ENCODE measurements at places on chromosomes 4 and X.

GRCh38 chr4:185213877-185214276, 4.5 kb downstream of the SNX25 start:
- H3K27me3 ChIP-seq = no peaks in the 10 kb centered on the region
- H3K4me1 ChIP-seq = peaks cover 81% of the 10 kb centered on the region
- DNase-seq = no peak
- H3K4me3 ChIP-seq = peak overlapping the region; percentile 77
- peak overlapping the region; percentile 93 for H3K27ac ChIP-seq
- peaks cover 8% of the 10 kb centered on the region for H3K36me3 ChIP-seq

DNA sequence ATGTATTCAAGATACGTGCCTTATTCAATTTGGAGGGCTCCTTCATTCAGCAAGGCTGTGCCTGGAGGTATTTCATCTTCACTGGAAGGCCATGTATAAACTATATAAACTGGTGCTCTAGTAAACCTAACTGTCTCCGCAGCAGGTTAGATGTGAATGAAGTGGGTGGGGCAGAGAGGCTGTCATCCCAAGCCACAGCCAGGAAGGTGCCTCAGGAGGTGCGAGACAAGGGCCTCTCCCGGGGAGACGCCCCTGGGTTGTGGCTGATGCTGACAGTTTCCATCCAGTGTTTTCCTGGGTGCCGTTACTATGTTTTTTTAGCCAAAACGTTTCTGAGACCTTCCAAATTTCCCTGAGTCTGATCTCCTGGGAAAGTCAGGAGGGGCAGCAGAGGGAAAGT, 221.5 kb upstream of the RPL34 start:
- H3K27ac ChIP-seq = no peak overlapping the region
- DNase-seq = no peak
- no peaks in the 10 kb centered on the region for H3K36me3 ChIP-seq

GRCh38 chr4:19213388-19213787, 1038.3 kb upstream of the SLIT2 start:
- H3K36me3 ChIP-seq = no peaks in the 10 kb centered on the region
- no peaks in the 10 kb centered on the region for H3K4me1 ChIP-seq
- H3K27ac ChIP-seq = no peak overlapping the region
- no peak overlapping the region for H3K4me3 ChIP-seq
- DNase-seq = no peak

GRCh38 chr4:114334884-114335330, 263.7 kb upstream of the UGT8 start:
- no peak for DNase-seq
- H3K36me3 ChIP-seq = no peaks in the 10 kb centered on the region
- H3K4me1 ChIP-seq = no peaks in the 10 kb centered on the region
- no peak overlapping the region for H3K4me3 ChIP-seq
- H3K27ac ChIP-seq = no peak overlapping the region

GRCh38 chr4:41989994-41990364, 351 bp upstream of the SLC30A9 start:
- peaks cover 25% of the 10 kb centered on the region for H3K4me1 ChIP-seq
- H3K27ac ChIP-seq = peak overlapping the region; percentile 95
- H3K4me3 ChIP-seq = peak overlapping the region; percentile 98
- H3K36me3 ChIP-seq = peaks cover 9% of the 10 kb centered on the region
- DNase-seq = no peak

GRCh38 chr4:188603646-188604045, 464.4 kb downstream of the TRIML1 start:
- no peaks in the 10 kb centered on the region for H3K4me1 ChIP-seq
- DNase-seq = no peak
- H3K36me3 ChIP-seq = no peaks in the 10 kb centered on the region
- H3K27ac ChIP-seq = no peak overlapping the region
- no peaks in the 10 kb centered on the region for H3K27me3 ChIP-seq
- H3K4me3 ChIP-seq = no peak overlapping the region

DNA sequence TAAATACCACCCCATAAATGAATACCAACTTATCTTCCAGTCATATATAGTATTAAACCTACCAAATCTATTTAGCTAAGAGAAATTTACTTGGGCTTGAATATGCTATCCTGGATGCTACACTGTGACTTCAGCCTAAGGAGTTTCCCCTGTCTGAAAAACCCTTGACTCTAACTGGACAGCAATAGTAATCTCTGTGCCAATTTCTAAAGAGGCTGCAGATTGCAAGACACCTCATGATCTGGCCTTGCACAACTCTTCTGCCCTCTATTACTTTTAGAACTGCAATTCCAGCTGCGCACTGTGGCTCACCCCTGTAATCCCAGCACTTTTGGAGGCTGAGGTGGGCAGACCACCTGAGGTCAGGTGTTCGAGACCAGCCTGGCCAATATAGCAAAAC, 371.5 kb downstream of the KCNIP4 start:
- no peak for DNase-seq
- H3K4me3 ChIP-seq = no peak overlapping the region
- no peaks in the 10 kb centered on the region for H3K36me3 ChIP-seq
- no peaks in the 10 kb centered on the region for H3K27me3 ChIP-seq
- no peak overlapping the region for H3K27ac ChIP-seq
- no peaks in the 10 kb centered on the region for H3K4me1 ChIP-seq

DNA sequence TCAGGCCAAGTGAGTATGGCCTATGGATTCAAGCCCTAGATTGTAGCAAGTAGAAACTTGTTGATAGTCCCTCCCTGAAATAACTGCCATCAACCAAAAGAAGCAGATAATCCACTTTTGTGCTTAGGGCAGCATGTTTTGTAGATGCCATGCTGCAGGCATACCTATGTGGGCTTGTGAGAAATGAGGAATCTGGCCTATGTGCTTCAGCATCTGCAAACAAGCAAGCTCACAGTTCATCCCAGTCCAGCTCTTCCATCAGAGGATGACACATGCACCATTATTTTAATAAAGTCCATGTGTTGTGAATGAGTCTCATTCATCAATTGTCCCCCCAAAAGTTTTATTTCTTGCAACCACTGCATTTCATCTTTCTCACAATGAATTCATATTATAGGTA, 421.9 kb upstream of the DIPK2B start:
- H3K27me3 ChIP-seq = no peaks in the 10 kb centered on the region
- H3K4me3 ChIP-seq = no peak overlapping the region
- H3K4me1 ChIP-seq = no peaks in the 10 kb centered on the region

DNA sequence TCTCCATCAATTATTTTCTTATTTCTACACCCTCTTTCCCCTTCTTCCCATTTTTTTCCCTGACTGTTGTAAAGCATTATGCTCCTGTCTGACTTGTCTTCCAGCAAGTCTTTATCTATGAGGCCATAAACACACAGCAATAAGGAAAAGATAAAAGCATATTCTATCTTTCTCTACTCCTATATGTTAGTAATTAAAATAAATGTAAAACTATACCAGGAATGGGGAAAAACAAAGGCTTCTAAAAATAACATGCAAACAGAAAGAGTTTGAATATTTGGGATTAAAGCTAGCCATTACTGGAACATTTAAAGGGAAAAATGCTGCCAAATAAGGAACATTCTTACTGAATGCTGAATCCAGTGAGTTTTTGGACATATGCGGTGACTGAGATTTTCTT, 471.7 kb upstream of the HS3ST1 start:
- H3K4me3 ChIP-seq = no peak overlapping the region

DNA sequence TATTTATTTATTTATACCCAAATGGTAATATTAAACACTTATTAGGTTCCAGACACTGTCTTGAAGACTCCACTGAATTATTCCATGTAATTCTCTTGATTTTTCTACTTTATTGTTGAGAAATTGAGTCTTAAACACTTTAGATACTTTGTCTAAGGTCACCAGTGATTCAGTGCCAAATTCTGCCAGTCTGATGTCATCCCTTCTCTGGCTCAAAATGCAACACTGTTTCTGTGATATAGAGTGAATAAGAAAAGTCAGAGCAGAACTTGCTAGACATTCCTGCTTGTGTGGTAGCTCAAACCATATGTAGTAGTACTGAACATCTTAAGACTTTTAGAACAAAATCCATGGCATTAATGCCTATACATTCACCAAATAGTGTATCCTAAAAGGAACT, 164.3 kb downstream of the GABRB1 start:
- DNase-seq = no peak
- H3K4me3 ChIP-seq = no peak overlapping the region
- no peaks in the 10 kb centered on the region for H3K36me3 ChIP-seq
- peaks cover 2% of the 10 kb centered on the region for H3K27me3 ChIP-seq

GRCh38 chr4:156185514-156186055, 231.9 kb upstream of the CTSO start:
- H3K4me3 ChIP-seq = no peak overlapping the region
- DNase-seq = no peak
- no peak overlapping the region for H3K27ac ChIP-seq
- H3K36me3 ChIP-seq = no peaks in the 10 kb centered on the region
- no peaks in the 10 kb centered on the region for H3K27me3 ChIP-seq

- no peaks in the 10 kb centered on the region for H3K27me3 ChIP-seq
- no peaks in the 10 kb centered on the region for H3K36me3 ChIP-seq
- no peak overlapping the region for H3K4me3 ChIP-seq
- H3K4me1 ChIP-seq = no peaks in the 10 kb centered on the region
- no peak for DNase-seq
Observed at GRCh38 chrX:18873189-18873791, 110.6 kb downstream of the PHKA2 start.

DNA sequence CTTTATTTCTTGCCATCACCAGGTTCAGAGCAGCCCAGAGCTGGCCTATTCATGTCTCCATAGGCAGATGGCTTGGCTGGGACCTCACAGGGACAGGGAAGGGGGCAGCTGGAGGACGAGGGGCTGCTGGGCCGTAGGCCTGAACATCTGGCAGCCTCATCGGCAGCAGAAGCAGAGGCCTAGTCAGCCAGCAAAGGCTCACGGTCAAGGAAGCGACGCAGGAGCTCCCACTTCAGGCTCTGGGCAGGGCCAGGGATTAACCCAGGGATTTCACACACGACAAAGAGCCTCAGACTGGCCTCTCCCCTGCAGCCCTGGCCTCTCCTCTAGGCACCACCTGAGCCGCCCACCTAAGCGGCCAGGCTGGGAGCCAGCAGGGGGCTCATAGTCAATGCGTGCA, 46.0 kb upstream of the MAN2B2 start:
- no peaks in the 10 kb centered on the region for H3K36me3 ChIP-seq
- DNase-seq = no peak

DNA sequence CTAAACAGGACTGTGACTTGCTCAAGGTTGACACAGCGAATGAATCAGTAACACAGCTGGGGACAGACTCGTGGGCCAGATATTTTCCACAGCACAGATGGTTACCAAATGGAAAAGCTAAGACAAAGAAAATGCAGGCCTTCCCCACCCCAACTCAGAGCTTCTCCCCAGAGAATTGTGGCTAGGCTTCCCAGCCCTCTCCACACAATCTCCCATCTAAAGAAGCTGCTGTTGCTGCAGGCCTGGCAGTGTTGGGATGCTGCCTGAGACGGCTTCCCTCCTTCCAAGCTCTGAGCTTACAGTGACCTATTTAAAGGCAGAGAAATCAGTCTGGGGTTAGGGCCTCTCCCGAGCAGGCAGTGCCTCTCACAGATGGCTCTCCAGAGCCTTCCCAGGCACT, 46.5 kb upstream of the PGRMC1 start:
- DNase-seq = no peak
- H3K4me3 ChIP-seq = no peak overlapping the region
- peaks cover 3% of the 10 kb centered on the region for H3K27me3 ChIP-seq
- H3K27ac ChIP-seq = no peak overlapping the region
- no peaks in the 10 kb centered on the region for H3K36me3 ChIP-seq
- no peaks in the 10 kb centered on the region for H3K4me1 ChIP-seq

DNA sequence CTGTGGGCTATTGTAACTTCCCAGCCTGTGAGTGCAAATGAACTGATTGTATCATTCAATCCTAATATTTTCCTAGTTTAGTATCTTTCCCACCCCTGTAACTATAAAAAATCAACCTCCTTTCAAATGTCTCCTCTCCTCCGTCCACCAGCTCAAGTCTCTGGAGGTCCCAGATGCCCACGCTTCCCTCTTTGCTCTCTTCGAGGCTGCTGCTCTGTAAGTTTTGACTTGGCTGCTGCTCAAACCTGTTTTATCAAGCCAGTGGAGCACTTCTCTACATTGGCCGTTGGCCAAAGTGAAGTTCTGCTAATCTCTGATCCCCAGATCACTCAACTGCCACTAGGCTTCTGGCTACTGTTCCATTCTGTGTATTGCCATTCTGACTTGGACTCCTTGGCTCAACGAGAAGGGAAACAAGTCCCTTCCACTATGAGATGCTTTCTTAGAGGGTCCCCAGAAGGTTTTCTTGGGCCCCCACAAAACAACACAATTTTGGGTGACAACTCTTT, 60.7 kb upstream of the RAPGEF2 start:
- peaks cover 52% of the 10 kb centered on the region for H3K27me3 ChIP-seq
- H3K27ac ChIP-seq = no peak overlapping the region
- DNase-seq = no peak
- no peak overlapping the region for H3K4me3 ChIP-seq
- H3K4me1 ChIP-seq = no peaks in the 10 kb centered on the region
- H3K36me3 ChIP-seq = no peaks in the 10 kb centered on the region

DNA sequence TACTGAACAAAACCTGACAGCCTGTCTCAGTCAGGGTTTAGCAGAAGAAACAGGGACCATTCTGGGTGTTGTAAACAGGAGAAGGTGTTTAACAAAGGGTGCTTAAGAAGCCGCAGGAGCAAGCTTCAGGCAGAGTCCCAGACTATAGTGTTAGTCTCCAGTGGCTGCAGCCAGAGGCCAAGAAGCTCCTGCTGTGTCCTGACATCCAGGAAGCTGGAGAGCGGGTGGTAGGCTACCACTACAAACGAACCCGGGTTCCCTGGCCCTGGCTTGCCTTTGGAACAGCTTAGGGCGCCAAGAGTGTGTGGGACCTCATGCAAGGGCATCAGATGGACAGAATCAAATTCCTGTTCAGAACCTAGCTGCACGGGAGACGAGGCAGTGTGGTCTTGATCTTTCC, 27.9 kb downstream of the TKTL1 start:
- H3K4me3 ChIP-seq = no peak overlapping the region
- H3K36me3 ChIP-seq = no peaks in the 10 kb centered on the region
- peaks cover 50% of the 10 kb centered on the region for H3K4me1 ChIP-seq
- no peak for DNase-seq
- no peaks in the 10 kb centered on the region for H3K27me3 ChIP-seq

DNA sequence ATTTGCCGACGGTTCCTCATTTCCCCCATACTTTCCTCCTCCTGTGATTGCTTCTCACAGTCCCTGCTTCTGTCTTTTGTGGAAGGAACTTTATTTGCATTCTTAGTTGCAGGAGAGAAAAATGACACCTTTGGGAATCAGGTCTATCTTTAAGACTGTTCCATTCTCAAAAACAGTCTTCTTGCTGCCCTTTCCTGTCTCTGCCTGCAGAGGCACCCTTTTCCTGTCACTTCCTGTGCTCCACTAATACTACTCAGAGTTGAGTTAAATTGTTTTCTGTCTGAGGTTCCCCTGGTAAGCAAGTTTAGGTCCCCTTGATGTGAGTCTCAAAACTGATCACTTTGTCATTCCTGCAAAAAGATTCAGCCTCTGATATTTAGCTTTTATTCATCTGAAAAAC, 208.8 kb upstream of the CLNK start:
- no peaks in the 10 kb centered on the region for H3K27me3 ChIP-seq
- no peaks in the 10 kb centered on the region for H3K36me3 ChIP-seq
- H3K4me3 ChIP-seq = no peak overlapping the region
- DNase-seq = no peak
- no peak overlapping the region for H3K27ac ChIP-seq
